Ascending aorta (tissue), 2 donors: ENCODE measurements at places on chromosomes 5 and 9. TPM values are rescaled to one million over a fixed set of nuclear protein-coding genes. Genes with fewer than 3 reads are reported as not detected.

DNA sequence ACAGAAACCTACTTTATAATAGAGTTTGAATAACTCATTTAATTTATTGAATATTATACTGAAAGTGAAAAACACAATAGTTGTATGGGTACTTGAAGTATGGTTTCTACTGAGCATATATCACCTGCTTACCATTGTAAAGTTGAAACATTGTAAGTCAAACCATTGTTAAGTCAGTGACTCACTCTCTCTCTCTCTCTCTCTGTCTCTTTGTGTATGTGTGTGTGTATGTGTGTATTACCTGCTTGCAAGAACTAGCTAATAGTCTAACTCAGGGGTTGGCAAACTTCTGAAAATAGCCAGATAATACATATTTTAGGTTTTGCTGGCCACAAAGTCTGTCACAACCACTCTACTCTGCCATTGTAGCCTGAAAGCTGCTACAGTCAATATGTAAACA lies 564.3 kb upstream of the ZNF608 start:
- H3K36me3 ChIP-seq: no peaks in the 10 kb centered on the region
- H3K27me3 ChIP-seq: no peaks in the 10 kb centered on the region
- H3K4me1 ChIP-seq: no peaks in the 10 kb centered on the region
- H3K27ac ChIP-seq: no peak overlapping the region

- peak; percentile 68 for DNase-seq
- no peaks in the 10 kb centered on the region for H3K4me1 ChIP-seq
- H3K27ac ChIP-seq: no peak overlapping the region
- no peak overlapping the region for H3K4me3 ChIP-seq
- no peaks in the 10 kb centered on the region for H3K27me3 ChIP-seq
These were observed 185.4 kb upstream of the SEMA6A start for GRCh38 chr5:116759860-116760640.

GRCh38 chr5:135141303-135142268 lies 107.6 kb upstream of the PITX1 start:
- peak; percentile 50 for DNase-seq
- H3K4me1 ChIP-seq: no peaks in the 10 kb centered on the region
- H3K27ac ChIP-seq: no peak overlapping the region

FOXD4L6 gene
- not detected for total RNA-seq

GRCh38 chr5:44729536-44729935 lies 79.2 kb upstream of the MRPS30 start:
- H3K4me3 ChIP-seq: no peak overlapping the region
- no peaks in the 10 kb centered on the region for H3K4me1 ChIP-seq

- no peak for DNase-seq
- no peaks in the 10 kb centered on the region for H3K4me1 ChIP-seq
- H3K36me3 ChIP-seq: no peaks in the 10 kb centered on the region
- no peak overlapping the region for H3K27ac ChIP-seq
- no peaks in the 10 kb centered on the region for H3K27me3 ChIP-seq
These were observed 329.8 kb upstream of the PDE4D start for GRCh38 chr5:60223342-60223741.

OR1J2 gene
- total RNA-seq: not detected

IRX2 gene
- not detected for total RNA-seq

DNA sequence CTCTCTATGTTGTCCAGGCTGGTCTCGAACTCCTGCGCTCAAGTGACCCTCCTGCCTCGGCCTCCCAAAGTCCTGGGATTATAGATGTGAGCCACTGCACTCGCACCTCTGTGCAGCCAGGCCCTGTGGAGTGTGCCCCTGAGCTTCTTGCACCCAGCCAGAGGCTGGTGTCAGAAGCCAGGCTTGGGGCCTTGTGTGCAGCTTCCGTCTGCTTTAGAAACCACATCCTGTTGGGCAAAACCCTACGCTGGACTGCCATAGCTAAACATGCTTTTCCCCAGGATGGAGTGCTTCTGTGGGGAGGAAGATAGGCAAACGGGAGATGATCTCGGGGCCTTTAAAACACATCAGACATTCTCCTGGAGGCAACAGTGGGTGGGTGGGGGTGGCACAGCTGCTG lies 40.1 kb downstream of the PRRT1B start:
- H3K4me3 ChIP-seq: no peak overlapping the region
- H3K36me3 ChIP-seq: peaks cover 79% of the 10 kb centered on the region
- no peak for DNase-seq
- no peak overlapping the region for H3K27ac ChIP-seq

ZFP2 gene
- 0.75 TPM for total RNA-seq

FOXD4L4 gene
- total RNA-seq: not detected

DNA sequence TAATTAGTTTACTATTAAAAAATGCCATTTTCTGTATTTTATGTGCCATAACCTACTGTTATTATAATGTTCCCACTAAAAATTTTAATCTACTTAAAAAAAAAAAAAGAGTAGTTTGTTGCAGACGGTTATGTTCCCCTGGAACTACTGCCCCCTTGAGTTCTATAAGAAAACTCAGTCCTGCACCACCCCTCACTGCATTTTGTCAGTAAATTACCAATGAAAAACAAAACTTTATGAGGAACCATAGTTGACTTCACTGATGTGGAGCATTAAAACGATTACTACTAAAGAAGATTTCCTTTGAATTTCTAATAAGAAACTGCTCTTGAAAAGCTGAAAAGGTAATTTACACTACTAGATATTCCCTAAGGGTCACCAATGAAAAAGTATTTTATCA lies 288.7 kb downstream of the FBXL17 start:
- H3K36me3 ChIP-seq: no peaks in the 10 kb centered on the region
- H3K4me1 ChIP-seq: no peaks in the 10 kb centered on the region

DNA sequence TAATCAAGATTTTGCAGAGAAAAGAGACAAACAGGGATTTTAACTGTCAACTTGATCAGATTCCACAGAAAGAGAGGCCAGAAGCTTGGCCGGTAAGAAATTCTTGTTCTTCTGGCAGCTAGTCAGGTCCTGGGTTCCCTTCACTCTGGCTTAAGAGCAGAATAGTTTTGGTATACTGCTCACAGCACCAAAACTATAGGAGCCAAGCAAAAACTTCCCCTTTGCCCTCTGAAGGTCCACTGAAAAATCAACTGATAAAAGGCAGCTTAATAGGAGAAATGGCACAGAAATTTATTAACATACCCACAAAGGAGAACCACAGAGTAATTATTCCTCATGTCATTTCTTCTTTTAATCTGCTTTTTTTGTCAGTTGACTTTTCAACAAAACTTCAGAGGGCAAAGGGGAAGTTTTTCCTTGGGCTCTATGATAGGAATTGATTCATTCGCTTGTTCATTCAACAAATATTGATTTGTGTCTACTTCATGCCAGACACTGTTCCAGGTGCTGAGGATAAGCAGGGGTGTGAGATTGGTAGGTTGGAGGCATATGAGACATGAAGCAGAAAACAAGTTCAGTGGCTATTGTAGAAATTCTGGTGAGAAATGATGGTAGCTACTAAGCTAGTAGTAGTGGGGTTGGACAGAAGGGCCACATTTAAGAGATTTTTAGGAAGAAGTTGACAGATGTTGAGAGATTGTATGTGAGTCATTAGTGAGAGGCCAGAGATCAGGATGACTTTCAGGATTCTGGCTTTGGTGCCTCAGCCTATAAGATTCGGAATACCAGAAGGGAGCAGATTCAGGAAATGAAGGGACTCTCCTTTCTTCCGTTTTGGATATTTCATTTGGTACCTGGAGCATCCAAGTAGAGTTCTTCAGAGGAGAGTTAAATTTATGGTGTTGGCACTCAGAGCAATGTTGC lies 20.6 kb upstream of the NNT start:
- no peaks in the 10 kb centered on the region for H3K27me3 ChIP-seq
- no peak overlapping the region for H3K4me3 ChIP-seq
- H3K36me3 ChIP-seq: no peaks in the 10 kb centered on the region
- DNase-seq: no peak
- no peaks in the 10 kb centered on the region for H3K4me1 ChIP-seq

LPAR1 gene
- 35.4 TPM for total RNA-seq

PLK2 gene
- 69.1 TPM for total RNA-seq

- H3K4me1 ChIP-seq: no peaks in the 10 kb centered on the region
- H3K36me3 ChIP-seq: no peaks in the 10 kb centered on the region
- no peak for DNase-seq
- H3K4me3 ChIP-seq: no peak overlapping the region
These were observed 172.3 kb upstream of the GNA14 start for GRCh38 chr9:77820293-77820954.

LCN1 gene
- total RNA-seq: not detected

GRCh38 chr9:8660383-8660782 lies 860.8 kb upstream of the DMAC1 start:
- H3K36me3 ChIP-seq: no peaks in the 10 kb centered on the region
- peak; percentile 68 for DNase-seq
- no peaks in the 10 kb centered on the region for H3K27me3 ChIP-seq
- H3K27ac ChIP-seq: no peak overlapping the region
- no peaks in the 10 kb centered on the region for H3K4me1 ChIP-seq
- no peak overlapping the region for H3K4me3 ChIP-seq

GPR150 gene
- 9.6 TPM for total RNA-seq

DNA sequence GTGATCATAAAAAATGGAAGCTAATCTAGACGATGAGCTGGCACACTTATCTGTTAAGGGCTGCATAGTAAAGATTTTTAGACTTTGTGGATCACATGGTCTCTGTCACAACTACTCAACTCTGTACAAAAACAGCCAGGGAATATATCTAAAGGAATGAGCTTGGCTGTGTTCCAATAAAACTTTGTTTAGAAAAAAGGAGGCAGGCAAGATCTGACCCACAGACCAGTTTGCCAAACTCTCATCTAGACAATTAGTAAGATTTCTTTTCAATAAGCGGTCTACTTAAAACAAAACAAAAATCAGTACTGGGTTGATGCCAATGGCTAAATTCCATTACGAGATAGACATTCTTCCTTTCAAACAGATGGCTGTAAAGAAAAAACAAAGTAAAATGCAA lies 53.0 kb upstream of the RETREG1 start:
- no peaks in the 10 kb centered on the region for H3K27me3 ChIP-seq
- H3K36me3 ChIP-seq: peaks cover 3% of the 10 kb centered on the region
- no peak overlapping the region for H3K27ac ChIP-seq
- no peak for DNase-seq
- H3K4me1 ChIP-seq: no peaks in the 10 kb centered on the region

CDKN2A gene
- 17.1 TPM for total RNA-seq

DNA sequence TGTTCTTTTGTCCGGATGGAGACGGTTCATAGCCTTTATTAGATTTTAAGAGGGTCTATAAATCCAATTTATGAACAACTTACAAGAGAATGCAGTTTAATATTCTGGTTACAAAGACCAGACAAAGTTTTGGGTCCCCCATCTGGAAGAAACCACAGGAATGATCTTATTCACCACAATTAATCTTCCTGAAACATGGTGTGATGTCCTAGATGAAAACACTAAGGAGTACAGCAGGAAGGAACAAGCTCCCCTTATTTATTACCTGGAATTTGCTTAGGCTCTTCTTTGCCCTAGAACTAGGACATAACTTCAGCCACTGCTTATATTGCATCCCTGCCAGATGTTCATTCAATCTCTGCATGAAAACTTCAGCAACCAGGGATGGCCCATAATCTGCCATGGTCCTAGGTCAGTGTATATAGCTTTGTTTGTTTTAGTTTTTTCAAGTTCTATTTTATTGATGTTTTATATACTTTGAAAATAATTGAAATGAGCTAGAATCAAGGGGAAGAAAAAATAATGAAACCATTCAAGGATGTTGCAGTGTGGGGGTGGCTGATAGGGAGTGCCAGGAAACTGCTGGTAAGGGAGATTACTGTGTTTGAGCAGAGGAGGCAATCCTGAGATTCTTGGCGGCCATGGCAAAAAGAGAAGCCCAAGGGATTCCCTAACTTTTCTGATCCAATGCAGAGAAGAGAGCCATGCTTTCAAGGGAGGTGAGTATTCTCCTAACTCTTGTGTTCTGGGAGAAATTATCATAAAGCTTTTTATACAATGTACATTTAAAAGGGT lies 16.8 kb downstream of the TXNDC8 start:
- no peaks in the 10 kb centered on the region for H3K4me1 ChIP-seq
- no peak overlapping the region for H3K4me3 ChIP-seq

NSMF gene
- 231 TPM for total RNA-seq

IFNA2 gene
- not detected for total RNA-seq

- H3K4me3 ChIP-seq: no peak overlapping the region
- DNase-seq: no peak
- no peaks in the 10 kb centered on the region for H3K27me3 ChIP-seq
- no peaks in the 10 kb centered on the region for H3K36me3 ChIP-seq
These were observed 149.8 kb downstream of the AUH start for GRCh38 chr9:91211919-91212318.

MAT2B gene
- total RNA-seq: 21.8 TPM

DMRT2 gene
- 7.2 TPM for total RNA-seq

GRCh38 chr5:14726066-14726838 lies 61.7 kb downstream of the OTULIN start:
- peak overlapping the region; percentile 58 for H3K27ac ChIP-seq
- no peaks in the 10 kb centered on the region for H3K27me3 ChIP-seq
- H3K4me3 ChIP-seq: no peak overlapping the region
- no peak for DNase-seq
- peaks cover 2% of the 10 kb centered on the region for H3K4me1 ChIP-seq

DNA sequence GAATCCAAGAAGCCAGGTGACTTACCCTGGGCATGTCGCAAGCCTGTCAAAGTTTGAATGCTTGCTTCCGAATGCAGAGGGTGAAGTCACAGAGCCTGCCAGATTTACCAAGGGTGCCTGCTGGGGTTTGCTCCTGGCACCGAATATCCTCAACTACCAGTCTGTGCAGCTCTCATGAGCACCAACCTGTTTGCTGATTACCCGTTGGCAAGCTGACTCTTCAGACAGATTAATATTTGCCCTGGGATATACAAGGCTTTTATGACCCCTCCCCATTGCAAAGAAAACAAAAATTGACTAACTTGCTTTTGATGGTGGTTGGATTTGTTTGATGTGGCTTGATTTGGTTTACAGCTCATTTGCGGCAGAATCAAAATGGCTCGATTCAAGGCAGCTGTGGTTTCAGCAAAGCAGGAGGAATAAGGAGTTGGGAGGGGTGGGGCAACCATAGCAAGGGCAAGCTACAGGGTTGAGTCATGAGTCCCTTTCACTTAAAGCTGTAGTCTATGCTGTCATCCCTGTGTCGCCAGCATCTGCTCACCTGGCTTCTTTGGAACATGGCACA lies 82.3 kb upstream of the AGXT2 start:
- H3K4me1 ChIP-seq: no peaks in the 10 kb centered on the region
- H3K27ac ChIP-seq: no peak overlapping the region
- H3K36me3 ChIP-seq: no peaks in the 10 kb centered on the region
- H3K27me3 ChIP-seq: no peaks in the 10 kb centered on the region

MAP1B gene
- 1,059 TPM for total RNA-seq

- DNase-seq: no peak
- no peaks in the 10 kb centered on the region for H3K27me3 ChIP-seq
- no peak overlapping the region for H3K4me3 ChIP-seq
- H3K4me1 ChIP-seq: no peaks in the 10 kb centered on the region
- H3K36me3 ChIP-seq: no peaks in the 10 kb centered on the region
These were observed 65.7 kb upstream of the ADCY2 start for GRCh38 chr5:7330256-7330655.

- DNase-seq: no peak
- H3K36me3 ChIP-seq: no peaks in the 10 kb centered on the region
- H3K4me1 ChIP-seq: no peaks in the 10 kb centered on the region
These were observed 227.9 kb upstream of the CHD1 start for GRCh38 chr5:99156688-99157087.

GRCh38 chr9:93028448-93029006 lies 30.0 kb upstream of the SUSD3 start:
- H3K4me1 ChIP-seq: no peaks in the 10 kb centered on the region
- no peaks in the 10 kb centered on the region for H3K27me3 ChIP-seq
- no peak for DNase-seq

TMEM171 gene
- total RNA-seq: not detected

SLC6A19 gene
- not detected for total RNA-seq

GRCh38 chr9:105158898-105159297 lies 85.6 kb upstream of the SLC44A1 start:
- H3K36me3 ChIP-seq: no peaks in the 10 kb centered on the region
- no peaks in the 10 kb centered on the region for H3K27me3 ChIP-seq
- no peak overlapping the region for H3K27ac ChIP-seq
- H3K4me3 ChIP-seq: no peak overlapping the region
